AG08395 (cell line): ENCODE measurements at places on chromosomes 2 and 18.
A peak's percentile ranks its signal among the peaks of the same experiment; 100 is the strongest.

- DNase-seq, result no peak
Observed at GRCh38 chr2:20569464-20570223, 81.3 kb downstream of the HS1BP3 start.

DNA sequence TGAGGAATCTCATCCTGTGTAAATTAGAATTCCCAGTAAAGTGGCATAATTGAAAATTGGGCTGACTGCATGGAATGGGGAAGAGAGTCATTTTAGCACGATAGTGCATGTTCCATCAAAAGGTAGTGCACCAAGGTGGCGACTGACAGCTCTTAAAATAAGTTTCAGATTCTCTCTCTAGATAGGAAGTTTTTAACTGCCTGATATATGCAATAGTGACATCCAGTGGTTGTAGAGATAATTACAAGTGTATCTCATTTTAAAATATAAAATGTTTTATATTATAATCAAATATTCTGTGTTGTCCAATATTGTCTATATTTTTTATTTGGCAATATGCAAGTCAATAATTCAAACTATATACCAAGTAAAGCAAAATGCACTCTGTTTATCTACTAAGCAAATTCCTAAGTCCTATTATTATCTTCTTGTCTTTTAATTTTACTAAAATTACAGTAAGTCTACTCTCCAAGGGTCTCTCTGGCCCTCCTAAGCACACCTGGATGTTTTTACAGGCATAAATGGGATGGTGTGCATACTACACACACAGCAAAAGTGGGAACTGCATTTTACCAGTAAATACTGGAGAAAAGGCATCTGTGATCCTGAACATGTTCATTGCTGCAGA lies 397.7 kb upstream of the HNRNPA3 start:
- DNase-seq, result peak; percentile 45

DNA sequence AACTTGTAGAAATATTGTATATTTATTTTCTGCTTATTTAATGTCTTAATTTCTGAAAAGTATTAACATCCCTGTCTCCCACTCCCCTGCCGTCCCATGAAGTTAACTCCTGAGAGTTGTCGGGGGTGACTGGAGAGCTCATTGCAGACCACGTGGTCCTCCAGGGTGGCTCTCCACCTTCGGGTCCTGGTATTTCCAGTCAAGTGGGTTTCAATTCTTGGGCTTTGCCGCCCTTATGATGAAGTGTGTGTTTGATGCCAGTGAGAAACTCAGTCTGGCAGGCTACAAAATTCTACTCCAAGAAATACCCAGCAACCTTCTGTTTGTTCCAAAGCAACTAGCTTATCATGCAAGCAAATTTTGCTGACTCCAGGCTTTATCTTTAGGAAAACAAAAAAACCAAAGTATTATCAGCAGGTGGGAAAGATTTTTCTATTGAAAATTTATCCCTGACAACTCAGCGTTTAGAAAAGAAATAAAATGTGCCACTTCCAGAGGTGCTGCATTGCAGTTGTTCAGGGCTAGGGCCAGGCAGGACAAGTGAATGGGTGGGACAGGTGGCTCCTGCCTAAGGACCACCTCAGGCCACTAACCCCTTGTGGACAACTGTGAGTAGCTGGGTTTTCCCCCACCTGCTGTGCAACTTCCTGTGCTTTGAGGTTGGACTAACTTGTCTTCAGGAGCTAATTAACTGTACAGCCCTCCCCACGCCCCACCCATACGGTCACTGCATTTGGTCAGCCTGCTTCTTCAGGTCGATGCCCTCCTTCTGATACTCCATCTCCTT lies 46.6 kb downstream of the BCL2L11 start:
- DNase-seq, result no peak

DNA sequence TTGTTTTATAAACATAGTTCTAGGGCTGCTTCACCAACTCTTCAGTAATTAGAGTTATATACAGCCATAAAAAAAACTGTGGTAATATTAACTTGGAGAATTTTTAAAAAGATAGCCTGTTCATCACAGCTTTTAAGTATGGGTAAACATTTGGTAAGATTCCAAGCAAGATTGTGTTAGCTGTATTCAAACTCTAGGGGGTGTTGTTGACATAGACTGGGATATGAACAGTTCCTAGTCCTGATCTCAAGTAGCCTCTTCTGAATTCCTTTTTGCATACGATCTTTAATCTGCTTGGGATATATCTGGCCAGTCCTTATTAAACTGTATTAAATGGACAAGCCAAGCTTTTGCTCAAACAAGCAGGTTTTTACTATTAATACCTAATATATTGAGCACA lies 13.4 kb downstream of the NOP58 start:
- peak; percentile 74 for DNase-seq

DNA sequence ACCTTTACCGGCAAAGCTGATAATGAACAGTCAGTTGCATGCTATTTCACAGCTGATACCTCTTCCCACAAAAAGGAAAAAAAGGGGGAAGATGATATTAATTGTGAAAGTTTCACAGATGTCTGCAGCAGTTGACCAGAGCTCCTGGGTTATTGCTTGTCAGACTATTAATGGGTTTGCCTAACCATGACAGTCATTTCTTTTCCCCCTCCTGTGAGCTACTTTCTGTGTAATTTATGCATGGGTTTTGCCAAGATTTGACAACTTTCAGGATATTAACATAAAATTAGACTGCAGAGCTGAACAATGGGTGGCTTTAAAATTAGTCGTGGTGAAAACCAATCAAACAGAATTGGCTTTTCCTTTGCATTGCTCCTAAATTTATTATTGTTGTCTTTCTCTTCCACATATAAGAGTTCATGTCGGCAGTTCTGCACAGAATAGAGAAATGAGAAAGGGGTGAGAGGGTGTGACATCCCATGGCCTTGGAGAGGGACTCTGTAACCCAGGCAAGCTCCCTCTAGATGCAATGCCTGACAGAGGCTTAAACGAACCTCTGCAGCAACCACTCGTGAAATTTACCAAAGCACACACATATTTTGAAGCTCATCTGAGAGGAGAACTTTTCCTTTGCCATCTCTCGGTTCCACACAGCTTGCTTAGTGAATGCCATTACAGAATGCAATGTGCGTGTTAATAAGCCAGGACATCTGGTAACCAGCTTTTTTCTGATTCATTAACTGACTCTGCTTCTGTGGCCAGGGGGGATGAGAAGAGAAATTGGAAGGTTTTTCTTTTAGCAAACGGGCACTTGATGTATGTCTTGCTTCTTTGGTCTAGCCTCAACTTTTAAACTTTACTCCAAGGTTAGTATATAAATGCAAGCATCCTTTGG lies 82.2 kb upstream of the ITGA4 start:
- peak; percentile 61 for DNase-seq

DNA sequence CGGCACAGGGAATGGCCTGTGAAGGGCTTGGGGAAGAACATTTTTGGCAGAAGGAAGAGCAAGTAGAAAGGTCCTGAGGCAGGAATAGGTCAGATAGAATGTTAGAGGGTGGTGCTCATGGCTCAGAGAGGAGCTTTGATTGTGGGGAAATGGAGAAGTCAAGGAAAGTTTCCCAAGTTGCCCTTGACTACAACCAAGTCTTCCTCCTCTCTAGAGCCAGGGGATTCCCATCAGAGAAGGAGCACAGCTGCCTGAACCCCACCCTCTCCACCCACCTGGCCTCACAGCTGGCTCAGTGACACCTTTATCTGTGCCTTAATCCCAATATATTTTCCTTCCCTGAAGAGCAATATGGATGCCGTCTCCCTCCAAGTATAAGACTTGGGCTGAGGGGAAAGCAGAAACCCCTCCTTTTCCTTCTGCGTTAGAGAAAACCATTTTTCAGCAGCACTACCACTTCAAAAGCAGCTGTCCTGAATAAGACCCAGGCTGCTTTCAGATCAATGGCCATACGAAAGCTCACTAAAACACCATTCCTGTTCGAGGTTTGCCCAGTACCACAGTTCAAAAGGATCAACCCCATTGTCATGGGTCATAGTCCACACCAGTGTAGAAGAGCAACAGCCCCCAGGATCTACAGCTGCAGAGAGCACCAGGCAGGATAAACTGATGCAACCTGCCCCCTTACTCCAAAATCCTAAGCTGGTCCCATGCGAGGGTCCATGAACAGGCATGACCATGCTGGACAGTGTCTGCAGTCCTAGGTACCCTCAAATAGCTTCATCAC lies 199.6 kb downstream of the AFF3 start:
- no peak for DNase-seq

- DNase-seq, result no peak
Observed at GRCh38 chr2:53181759-53182158, 585.8 kb upstream of the CHAC2 start.
